ENCODE measurements at places on chromosomes 11 and 22.

GRCh38 chr11:122751292-122752070, 86.8 kb upstream of the CRTAM start:
- no peak for DNase-seq

GRCh38 chr11:8747173-8747572, 64.6 kb downstream of the RPL27A start:
- no peak for DNase-seq

DNA sequence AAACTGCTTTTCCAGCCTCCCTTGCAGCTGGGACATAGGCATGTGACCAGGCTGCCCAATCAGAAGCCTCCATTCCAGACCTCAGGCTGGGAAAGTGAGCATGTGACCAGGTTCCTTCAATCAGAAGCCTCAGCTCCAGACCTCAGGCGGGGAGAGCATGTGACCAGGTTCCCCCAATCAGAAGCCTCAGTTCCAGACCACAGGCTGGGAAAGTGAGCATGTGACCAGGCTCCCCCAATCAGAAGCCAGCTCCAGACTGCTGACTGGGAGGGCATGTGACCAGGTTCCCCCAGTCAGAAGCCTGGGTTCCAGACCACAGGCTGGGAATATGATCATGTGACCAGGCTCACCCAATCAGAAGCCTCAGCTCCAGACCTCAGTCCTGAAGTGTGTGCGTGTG, 11.7 kb upstream of the IL2RB start:
- no peak for DNase-seq

DNA sequence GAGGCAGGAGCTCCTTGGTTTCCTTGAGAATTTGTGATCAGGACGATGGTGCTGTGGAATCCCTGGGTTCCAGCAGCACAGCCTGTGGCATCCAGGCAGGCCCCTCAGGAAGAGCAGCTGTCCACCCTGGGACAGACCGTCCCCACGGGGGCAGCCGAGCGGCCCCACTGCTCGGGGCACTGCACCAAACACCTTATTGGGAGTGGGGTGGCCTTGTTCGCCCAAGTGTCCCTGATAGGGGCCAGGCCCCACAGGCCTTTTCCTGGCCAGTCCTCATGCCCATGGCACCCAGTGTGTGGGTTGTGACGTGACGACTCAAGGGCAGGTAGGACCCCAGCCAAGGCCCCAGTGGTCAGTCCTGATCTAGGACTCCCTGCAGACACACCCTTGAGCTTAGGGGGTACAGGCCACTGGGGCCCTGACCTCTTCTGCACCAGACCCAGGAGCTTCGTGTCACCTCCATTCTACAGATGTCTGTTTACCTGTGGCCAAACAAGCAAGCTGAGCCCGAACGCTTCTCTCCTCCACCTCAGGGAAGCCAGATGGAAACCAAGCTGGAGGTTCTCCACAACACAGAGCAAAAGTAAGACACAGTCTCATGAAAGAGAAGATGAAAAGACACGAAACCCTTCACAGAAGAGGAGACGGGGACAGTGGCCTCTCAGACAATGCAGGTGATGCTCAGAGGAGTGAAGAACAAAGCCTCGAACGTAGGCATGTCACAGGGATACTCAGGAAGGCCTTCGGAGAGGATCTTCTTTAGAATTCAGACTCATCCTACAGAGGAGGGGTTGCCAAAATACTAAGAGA, 1.6 kb upstream of the BRD1 start:
- no peak for DNase-seq

- DNase-seq: no peak
These were observed 19.0 kb upstream of the MPPED2 start for GRCh38 chr11:30605036-30605605.

DNA sequence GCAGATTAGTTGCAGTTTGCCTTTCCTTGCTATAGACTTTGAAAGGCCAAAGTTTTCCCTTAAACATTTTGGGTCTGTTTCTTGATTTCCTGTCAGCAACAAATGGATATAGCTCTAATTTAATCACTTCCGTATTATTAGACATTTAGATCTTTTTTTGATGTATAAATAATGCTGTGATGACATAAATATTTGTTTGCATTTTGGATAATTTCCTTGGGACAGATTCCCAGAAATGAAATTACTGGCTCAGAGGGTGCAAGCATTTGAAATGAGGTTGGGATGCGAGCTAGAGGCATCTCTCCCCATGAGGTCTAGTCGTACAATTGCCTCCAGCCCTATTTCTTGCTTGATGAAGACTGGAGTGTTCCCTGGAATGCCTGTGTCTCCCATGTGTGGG, 94.2 kb downstream of the TBC1D22A start:
- no peak for DNase-seq

- no peak for DNase-seq
These were observed 5.9 kb upstream of the GRK2 start for GRCh38 chr11:67260406-67260805.

DNA sequence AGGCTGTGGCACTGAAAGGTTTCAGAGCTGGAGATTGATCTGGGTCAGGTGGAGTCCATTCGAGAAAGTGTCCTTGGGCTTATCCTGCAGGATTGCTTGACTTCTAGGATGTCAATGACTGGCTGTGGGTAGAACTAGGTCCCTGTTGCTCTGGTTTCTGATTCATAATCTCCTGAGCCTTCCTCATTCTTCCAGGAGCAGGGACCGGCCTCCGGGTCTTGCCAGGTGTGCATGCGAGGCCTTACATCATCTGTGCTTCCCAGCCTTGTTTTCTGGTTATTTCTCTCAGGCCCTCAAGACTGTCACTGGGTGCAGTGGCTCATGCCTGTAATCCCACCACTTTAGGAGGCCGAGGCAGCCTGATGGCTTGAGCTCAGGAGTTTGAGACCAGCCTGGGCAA, 33.3 kb upstream of the SORL1-AS1 start:
- DNase-seq: no peak

- DNase-seq: no peak
These were observed 22.2 kb downstream of the MORC2 start for GRCh38 chr22:30946354-30946753.

- no peak for DNase-seq
These were observed 185.5 kb downstream of the SWAP70 start for GRCh38 chr11:9849389-9849788.

DNA sequence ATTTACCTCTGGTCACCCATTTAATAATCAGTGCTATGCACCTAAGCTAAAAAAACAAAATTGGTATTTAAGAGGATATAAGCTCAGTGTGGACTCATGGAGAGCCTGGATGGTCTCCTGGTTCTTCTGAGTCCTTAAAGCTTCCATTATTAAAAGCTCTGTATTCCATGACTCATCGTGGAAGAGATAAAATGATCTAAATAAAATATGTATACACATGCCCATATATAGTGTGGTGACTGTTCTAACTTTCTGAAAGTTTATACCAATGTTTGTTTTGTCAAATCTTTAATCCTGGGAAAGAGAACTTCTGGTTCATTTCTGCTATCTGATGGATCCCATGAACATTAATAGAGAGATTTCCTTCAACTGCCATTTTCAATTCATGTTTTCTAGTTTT, 375.9 kb downstream of the GUCY1A2 start:
- no peak for DNase-seq

DNA sequence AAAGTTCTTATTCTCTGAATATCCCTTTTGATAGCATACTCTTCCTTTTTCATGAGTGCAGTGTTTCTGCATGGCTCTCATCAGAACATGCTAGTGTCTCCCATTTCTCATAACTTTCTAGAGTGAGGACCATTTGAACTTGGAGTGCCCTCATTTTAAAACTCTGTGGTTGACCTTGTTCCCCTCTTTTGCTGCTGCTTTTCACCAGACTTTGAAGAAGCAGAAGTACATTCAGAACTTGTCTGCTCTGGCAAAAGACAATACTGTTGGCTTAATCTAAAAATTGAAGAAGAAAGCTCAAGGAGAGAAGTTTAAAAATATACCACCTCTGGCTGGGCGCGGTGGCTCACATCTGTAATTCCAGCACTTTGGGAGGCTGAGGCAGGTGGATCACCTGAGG, 35.0 kb downstream of the PPARA start:
- DNase-seq: no peak

DNA sequence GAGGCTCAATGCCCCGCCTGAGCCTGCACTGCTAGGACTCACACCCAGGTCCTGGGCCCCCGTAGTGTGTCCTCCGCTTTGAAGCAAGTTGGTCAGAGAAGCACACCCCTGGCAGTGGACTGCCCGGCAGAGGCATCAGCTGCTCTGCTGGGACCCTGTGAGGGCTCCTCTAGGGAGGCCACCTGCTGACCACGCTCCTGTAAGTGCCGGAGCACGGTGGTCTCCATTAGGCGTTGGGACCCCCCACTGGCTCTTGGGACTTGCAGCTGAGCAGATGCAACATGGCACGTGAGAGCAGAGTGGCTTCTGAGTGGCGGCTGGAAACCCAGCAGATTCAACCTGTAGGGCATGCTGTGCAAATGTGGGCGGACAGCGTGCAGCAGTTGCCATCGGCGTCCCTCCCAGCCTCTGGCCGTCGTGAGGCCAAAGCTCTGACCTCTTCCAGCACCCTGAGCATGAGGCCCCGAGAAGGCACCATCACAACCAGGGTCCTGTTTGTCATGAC, 16.9 kb downstream of the MRGPRG start:
- DNase-seq: no peak

DNA sequence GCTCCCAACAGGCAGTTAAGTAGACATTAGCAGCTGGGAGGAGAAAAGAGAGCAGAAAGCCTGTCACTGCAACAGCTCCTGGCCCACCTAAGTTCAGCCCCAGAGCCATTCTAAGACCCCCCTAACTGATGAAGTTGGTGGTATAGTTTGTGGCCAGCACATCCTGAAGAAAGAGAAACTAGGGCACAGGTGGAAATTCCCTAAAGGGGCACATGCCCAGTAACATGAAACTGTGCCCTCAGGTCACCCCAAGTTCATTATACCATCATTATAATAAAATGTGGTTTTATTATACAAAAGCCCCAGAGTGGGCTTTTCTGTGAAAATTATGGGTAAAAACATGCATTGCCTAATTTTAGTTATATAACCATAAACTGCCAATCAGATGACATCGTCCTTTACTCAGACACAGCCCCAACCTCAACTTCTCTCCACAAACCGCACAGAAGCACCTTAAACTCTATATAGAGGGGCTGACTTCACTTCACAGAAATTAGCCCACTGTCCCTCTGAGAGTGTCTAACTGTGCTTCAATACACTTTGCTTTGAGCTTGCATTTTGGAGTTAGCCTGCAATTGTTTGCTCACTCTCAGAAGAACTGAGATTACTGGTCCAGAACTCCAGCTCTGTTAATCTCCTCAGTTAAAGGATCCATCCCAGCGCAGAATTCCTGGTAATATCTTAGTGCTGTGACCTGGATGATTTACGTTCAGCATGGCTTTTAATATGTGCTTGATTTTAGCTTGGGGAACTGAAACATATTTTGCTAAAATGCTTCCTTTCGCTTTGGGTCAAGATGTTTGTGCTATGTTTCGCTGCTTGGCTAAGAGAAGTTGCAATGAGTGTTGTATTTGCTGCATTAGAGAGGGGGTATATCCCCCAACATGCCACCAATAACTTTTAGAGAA, 1.8 kb upstream of the APOL3 start:
- DNase-seq: peak; percentile 61

Measured in effector memory CD8-positive, alpha-beta T cell (primary cell).